ENCODE measurements at places on chromosomes 1 and 21. TPM values are rescaled to one million over a fixed set of nuclear protein-coding genes. Genes with fewer than 3 reads are reported as not detected.

The WNT3A gene
- 0.06 TPM for total RNA-seq

The LCE3D gene
- not detected for total RNA-seq

The FCER1A gene
- 1.1 TPM for total RNA-seq

The LAPTM5 gene
- 111 TPM for total RNA-seq

The JAM2 gene
- total RNA-seq = 27.4 TPM

The FNDC10 gene
- 4.6 TPM for total RNA-seq

The CFHR4 gene
- total RNA-seq = not detected

The SPRR2B gene
- total RNA-seq = not detected

The MPZ gene
- total RNA-seq = 9.0 TPM

The KCNA3 gene
- total RNA-seq = 3.5 TPM

The MAN1C1 gene
- 18.4 TPM for total RNA-seq

The RORC gene
- total RNA-seq = 9.5 TPM

The ATAD3C gene
- 7.0 TPM for total RNA-seq

The S100A14 gene
- total RNA-seq = 56.9 TPM

The PCBP3 gene
- total RNA-seq = 2.1 TPM

The PADI3 gene
- 0.72 TPM for total RNA-seq

DNA sequence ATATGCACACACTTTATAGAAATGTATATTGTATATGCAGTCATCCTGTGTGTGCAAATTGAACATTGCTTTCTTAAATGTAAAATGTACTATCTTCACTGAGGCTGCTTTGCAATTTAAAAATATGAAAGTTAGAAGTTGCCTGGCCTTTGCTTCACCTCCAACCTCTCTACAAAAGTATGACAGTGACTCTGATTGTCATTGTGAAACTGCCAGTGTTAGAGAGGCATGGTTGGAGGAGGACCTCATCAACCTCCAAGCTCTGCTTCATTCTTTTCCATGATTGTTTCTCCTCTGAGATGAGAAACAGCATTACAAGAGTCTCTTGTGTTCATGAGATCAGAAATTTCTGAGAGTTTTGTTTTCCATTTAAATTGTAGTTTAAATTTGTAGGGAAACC, 185.5 kb downstream of the ZC3H11B start:
- DNase-seq = no peak

- DNase-seq = no peak
These were observed 148.9 kb downstream of the PBX1 start for GRCh38 chr1:164707868-164708331.

- DNase-seq = no peak
These were observed 35.8 kb downstream of the SSBP3 start for GRCh38 chr1:54370287-54370989.

- peak; percentile 79 for DNase-seq
These were observed 5.1 kb upstream of the CLEC20A start for GRCh38 chr1:178501705-178502329.

- no peak for DNase-seq
These were observed 6.8 kb upstream of the TADA1 start for GRCh38 chr1:166882893-166883292.

DNA sequence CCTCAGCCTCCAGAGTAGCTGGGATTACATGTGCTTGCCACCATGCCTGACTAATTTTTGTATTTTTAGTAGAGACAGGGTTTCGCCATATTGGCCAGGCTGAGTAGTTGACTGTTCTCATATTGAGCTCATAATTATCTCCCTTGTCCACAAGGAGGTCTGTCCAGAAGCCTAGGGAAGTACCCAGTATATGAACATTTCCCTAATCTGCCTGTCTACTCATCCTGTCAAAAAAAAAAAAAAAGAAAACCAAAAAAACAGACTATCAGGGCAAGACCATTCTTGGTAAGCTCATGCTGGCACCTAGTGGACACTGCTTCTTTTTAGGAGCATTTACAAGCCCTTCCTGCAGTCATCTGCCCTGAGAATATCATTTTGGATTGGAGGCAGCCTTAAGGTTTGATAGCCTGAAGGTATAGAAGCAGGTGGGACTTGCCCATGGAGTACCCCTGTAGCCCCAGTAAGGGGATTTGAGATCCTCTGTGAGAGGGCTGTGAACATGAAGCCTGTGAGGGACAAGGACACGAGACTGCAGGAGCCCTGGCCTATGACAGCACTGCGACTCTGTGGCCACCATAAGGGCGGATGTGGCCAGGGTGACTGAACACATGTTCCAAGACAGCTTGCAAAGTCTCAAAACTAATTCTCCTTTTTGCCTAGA, 10.8 kb upstream of the DUSP12 start:
- DNase-seq = peak; percentile 46

- no peak for DNase-seq
These were observed 446.9 kb downstream of the NEGR1 start for GRCh38 chr1:71835442-71835813.

DNA sequence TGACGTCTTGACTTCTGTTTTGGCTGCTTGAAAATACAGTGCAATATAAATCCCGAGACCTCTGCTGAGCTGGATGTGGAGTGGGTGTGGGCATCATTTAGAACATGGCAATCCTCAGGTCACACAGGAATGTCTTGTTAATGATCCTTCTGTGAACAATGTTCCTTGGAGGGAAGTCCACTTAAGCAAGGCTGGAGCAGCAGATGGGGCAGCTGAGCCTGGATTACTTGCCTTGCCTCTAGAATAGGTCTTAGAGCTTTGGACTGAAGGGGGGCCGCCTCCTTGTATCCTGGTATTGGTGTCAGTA, 926 bp upstream of the SCMH1 start:
- no peak for DNase-seq

- DNase-seq = peak; percentile 38
These were observed 9.9 kb downstream of the TOR1AIP2 start for GRCh38 chr1:179867493-179868330.

- DNase-seq = no peak
These were observed 1.7 kb upstream of the ELK4 start for GRCh38 chr1:205633421-205633976.

- DNase-seq = peak; percentile 66
These were observed 22.9 kb upstream of the LDLRAP1 start for GRCh38 chr1:25520446-25521061.

GRCh38 chr1:53339736-53340635, 12.1 kb upstream of the LRP8 start:
- DNase-seq = no peak

DNA sequence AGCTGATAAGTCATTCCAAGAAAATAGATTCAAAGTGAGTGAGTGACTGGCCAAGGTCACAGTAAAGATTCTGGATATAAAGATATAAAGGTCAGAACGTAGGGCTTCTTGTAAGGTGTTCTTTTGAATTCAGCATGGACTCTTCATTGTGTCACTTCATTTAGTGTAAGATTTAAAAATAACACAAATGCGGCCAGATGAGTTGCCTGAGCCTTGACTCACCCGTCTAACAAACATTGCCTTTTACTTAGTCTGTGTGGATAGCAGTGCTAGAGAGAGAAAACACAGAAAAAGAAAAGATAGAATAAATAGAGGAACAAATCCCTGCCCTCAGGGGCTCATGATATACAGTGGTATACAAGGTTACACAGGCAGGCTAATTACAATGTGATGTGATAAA, 223.4 kb downstream of the PLPP3 start:
- DNase-seq = no peak

GRCh38 chr1:67382292-67382691, 47.9 kb downstream of the SERBP1 start:
- no peak for DNase-seq

GRCh38 chr1:176854121-176854520, 310.4 kb downstream of the ASTN1 start:
- no peak for DNase-seq

- DNase-seq = no peak
These were observed 77.3 kb upstream of the BCAR3 start for GRCh38 chr1:93758842-93759515.

GRCh38 chr1:169601096-169601881, 15.0 kb upstream of the F5 start:
- DNase-seq = no peak

DNA sequence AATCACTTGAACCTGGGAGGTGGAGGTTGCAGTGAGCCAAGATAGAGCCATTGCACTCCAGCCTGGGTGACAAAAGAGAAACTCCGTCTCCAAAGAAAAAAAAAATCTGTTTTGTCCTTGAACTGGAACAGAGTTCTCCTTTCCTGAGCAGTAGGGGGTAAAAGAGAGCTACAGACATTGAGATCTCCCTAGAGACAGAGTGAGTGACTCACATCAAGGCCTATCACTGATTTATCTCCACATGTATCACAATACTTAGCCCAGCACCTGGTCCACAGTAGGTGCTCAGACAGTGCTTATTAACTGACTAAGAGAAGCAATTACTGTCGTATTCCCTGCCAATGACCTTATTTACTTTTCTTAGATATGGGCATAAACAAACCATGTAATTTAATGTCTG, 354.1 kb upstream of the C1orf87 start:
- DNase-seq = no peak

DNA sequence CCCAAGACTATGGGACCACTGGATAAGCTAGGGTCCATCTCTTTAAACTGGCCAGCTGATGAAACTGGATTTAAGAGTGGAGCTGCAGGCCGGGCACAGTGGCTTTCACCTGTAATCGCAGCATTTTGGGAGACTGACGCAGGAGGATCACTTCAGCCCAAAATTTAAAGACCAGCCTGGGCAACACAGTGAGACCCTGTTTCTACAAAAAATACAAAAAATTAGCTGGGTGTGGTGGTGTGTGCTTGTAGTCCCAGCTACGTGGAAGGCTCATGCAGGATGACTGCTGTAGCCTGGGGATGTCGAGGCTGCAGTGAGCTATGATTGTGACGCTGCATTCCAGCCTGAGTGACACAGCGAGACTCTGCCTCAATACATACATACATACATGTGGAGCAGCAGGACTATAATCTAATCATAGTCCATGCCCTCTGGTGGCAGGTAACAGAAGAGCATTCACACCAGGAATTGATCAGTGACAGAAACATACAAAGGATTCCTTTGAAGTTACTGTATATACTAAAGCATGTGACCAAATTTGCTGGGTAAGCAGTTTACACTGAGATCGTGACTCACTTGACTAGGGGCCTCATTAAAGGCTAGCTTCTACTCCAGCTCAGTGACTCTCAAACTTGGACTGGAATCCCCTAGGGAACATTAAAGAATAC, 101.5 kb upstream of the SLFNL1 start:
- peak; percentile 61 for DNase-seq

- DNase-seq = no peak
These were observed 72.5 kb downstream of the ENAH start for GRCh38 chr1:225580238-225581099.

- no peak for DNase-seq
These were observed 53.2 kb downstream of the NID1 start for GRCh38 chr1:236011641-236012040.

- DNase-seq = no peak
These were observed 66.0 kb upstream of the LAPTM5 start for GRCh38 chr1:30823627-30823968.

All from mucosa of gallbladder (tissue), 1 donor.